ENCODE measurements at places on chromosomes 1 and 21.

- DNase-seq: no peak
These were observed 52.8 kb upstream of the HNRNPU start for GRCh38 chr1:244917073-244917670.

DNA sequence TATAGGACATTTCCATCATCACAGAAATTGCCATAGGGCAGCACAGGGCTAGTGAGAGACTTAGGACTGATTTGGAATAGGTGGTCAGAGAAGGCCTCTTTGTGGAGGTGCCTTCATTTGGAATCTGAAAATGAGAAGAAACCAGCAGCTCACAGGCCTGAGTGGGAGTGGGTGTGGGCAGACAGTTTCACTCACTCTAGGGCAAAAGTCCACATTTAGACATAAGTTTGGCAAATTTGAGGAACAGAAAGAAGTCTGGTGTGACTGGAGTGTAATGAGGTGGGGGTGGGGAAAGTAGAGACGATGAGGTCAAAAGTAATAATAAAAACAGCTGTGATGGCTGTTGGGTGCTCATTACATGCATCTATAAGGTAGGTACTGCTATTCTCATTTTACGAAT, 22.4 kb upstream of the BCAR3 start:
- DNase-seq: no peak

DNA sequence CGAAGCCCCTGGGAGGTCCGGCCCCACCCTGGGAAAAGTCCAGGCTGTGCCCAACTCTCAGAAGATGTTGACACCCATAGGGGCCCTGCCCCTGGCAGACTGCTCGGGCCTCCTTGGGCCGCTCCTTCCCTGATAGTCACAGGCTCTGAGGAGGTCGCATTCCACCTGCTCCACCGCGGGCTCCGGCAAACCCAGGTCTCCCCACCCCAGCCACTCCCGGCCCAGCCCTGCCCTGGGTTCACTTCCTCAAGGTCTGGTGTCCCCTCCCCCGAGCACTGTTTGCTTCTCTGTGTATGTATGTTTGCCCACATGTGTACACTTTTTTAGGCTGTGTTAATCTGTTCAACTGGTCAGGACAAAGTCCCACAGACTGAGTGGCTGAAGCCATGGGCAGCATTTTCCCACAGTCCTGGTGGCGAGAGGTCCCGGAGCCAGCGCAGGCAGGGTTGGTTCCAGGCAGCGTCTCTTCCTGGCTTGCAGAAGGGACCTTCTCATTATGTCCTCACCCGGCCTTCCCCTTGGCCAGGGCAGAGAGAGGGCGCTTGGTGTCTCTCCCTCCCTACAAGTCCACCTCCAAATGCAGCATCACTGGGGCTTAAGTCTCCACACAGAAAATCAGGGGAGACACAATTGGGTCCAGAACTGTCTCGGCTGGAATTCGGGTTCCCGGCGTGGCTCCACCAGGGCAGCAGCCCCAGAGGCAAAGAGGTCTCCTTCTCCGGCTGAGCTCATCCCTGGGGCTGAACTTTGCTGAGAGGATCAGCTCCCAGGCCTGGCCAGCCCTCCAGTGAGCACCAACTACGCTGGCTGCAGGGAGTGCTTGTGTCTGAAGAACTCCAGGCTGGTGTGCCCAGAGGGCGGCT, 10.5 kb upstream of the PRXL2B start:
- no peak for DNase-seq

DNA sequence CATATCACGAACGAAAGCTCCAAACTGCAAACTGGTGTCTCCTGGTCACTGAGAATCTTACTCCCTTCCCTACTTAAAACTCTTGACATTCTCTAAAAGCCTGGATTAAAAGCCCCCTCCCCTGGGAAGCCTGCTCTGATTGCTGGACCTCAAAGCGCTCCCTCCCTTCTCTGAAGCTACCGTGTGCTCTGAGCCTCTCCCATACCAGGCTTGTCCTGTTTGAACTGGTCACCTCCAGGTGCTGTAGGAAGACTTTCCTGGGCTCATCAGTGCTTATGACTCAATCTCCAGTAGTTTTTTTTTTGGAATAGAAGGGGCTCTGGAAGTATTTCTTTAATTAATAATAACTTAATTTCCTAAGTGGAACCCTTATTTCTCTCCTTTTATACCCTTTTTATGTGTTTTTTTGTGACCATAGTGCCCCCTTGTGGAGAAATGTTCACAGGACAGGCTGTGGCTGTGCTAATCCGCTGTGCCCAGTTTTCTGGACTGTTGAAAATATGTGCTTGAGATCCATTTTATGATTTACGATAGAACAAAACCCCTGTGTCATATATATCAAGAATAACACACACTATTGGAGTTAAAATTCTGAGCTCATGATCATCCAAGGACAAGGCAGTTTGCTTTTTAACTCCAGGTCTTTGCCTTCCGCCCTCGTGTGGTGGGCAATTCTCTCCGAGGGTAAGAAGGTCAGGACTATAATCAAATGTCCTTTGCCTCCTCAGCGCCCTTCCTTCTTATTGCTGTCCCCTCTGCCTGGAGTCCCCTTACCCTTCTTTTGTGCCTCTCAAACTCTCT, 16.9 kb downstream of the MTARC1 start:
- no peak for DNase-seq

GRCh38 chr1:57520743-57521515, 97.1 kb upstream of the DAB1 start:
- no peak for DNase-seq

- DNase-seq: no peak
These were observed 214.6 kb downstream of the DUSP10 start for GRCh38 chr1:221527302-221527701.

DNA sequence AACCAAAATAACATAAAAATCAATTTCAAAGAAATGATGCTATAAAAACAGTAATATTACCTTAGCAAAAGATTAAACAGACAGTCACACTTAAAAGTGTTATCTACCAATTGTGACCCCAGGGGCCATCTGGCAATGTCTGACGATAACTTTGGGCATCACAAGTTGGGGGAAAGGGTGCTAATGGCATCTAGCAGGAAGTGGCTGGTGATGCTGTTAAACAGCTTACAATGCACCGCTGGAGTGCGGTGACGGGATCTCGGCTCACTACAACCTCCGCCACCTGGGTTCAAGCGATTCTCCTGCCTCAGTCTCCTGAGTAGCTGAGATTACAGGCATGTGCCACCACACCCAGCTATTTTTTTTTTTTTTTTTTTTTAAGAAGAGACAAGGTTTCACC, 27.6 kb downstream of the NUP133 start:
- no peak for DNase-seq

DNA sequence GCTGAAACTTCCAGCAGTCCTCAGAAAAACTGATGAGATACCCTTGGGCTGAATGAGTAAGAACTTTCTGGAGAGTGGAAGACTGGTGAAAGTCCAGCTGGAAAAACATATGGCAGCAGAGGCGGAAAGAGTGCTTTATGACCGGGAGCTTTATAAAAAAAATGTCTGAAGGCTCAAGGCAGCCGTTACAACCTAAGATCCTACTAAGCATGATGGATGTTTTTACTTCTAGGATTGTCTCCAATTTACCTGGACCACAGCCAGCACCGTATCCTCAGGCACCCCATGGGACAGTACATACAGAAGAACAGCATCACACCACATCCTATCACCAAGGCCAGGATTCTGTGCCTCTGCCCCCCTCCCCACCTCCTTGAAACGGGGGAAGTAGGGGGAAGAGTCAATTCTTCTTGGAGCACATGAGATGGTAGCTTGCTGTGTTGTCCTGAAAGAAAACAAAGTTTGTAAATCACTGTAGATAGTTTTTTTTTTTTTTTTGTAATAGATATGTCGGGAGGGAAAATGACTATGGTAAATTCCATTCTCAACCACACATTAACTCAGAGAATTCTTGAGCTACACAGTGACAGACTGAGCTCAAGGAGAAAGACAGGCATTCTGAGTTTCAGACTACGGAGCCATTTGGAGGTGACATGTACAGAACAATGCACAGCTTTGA, 11.8 kb upstream of the IRF2BP2 start:
- no peak for DNase-seq

DNA sequence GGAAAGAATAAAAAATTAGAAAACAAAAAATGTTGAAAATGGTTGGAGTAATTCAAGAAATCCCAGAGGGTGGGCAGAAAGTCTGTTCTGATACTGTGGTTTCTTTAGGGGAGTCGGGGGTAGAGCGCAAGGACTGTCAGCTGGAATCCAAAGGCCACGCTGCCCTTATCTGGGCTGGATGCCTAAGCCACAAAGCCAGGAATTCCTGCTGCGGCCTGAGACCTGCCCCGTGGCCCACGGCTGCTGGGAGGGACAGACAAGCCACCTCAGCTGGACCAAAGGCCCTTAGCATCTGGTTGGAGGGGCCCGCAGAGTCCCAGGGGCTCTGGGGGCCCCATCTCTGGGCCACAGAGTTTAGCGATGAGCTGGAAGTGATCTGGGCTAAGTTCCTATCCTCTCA, 60.2 kb downstream of the DMRTB1 start:
- no peak for DNase-seq
